ENCODE measurements at places on chromosomes 16 and 17.

DNA sequence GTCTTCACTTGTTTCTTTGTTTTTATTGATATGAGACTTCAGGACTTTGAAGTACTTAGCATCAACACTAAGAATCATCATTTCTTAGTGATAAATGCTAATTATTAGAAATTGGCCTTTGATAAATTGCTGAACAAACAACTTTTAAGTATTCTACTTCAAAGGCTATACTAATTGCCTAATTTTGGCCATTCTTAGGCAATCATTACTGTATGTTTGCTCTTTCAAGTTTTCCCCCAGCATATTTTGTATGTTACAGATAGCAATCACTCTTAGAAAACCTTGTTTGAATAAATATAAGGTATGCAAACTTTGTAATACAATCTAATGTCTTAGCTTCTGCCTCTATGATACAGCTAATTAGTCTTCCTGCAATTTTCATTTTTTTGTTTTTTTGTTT, 46.0 kb downstream of the NQO1 start:
- no peak for DNase-seq

DNA sequence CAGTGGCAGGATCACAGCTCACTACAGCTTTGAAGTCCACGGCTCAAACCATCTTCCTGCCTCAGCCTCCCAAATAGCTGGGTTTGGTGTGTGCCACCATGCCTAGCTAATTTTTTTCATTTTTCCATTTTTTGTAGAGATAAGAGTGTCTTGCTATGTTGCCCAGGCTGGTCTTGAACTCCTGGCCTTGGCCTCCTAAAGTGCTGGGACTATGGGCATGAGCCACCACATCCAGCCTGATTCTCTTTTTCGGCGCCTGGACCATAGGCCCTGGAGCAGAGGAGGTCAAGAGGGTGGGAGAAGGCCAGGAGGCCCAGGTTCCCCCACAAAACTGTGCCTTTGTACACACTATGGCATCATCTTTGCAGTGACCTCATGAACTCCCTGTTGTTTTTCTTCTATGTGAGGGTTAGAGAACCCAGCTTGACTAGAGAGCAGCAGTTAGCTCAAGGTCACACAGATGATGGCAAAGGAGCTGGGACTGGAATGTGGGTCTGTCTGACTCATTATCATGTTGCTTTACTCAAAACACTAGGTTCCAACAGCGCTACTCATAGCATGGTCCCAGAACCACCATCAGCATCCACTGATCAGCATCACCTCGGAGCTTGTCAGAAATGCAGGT, 16.3 kb downstream of the SCN4A start:
- DNase-seq = no peak

GRCh38 chr16:84065536-84066132, 23.0 kb upstream of the SLC38A8 start:
- DNase-seq = no peak

GRCh38 chr16:74650966-74651567, 15.6 kb downstream of the RFWD3 start:
- DNase-seq = no peak

- no peak for DNase-seq
Measured at GRCh38 chr17:13822700-13823099, 221.0 kb upstream of the HS3ST3A1 start.
